CD4-positive, alpha-beta T cell treated with Interleukin-1 beta for 1 hour (primary cell): ENCODE measurements at places on chromosomes 7 and 10.

DNA sequence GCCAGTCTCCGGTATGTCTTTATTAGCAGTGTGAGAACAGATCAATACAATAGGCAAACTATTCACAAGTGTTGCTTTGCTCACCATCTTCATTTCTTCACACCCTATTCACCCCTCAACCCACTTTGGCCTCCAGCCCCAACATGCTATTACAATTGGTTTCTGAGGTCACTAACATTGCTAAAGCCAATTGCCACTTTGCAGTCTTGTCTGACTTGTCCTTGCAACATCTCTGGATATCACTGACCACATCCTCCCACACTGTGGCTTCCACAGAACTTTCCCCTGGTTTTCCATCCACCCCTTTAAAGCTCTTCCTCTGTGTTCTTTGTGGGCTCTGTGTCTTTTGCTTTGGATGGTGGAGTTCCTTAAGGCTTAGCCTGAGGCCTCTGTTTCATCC lies 5.2 kb upstream of the APBB1IP start:
- no peak for DNase-seq

DNA sequence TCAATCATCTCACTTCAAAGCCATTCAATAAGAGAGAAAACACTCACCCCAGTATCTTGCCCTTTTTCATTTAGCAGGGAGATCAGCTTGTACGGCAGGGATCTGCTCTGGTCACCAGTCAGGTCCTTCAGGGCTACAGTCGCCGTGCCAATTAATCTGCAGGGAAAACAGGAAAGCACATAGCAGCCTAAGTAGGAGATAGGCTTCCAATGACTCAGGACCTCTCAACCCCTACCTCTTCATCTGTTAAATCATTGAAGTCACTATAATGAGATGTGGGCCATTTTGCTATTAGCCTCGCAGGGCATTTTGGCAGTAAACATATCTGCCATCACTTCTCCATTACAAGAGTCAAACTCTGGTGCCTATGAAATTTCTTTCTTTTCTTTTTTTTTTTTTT lies 50.8 kb downstream of the MYOF start:
- DNase-seq, result no peak

DNA sequence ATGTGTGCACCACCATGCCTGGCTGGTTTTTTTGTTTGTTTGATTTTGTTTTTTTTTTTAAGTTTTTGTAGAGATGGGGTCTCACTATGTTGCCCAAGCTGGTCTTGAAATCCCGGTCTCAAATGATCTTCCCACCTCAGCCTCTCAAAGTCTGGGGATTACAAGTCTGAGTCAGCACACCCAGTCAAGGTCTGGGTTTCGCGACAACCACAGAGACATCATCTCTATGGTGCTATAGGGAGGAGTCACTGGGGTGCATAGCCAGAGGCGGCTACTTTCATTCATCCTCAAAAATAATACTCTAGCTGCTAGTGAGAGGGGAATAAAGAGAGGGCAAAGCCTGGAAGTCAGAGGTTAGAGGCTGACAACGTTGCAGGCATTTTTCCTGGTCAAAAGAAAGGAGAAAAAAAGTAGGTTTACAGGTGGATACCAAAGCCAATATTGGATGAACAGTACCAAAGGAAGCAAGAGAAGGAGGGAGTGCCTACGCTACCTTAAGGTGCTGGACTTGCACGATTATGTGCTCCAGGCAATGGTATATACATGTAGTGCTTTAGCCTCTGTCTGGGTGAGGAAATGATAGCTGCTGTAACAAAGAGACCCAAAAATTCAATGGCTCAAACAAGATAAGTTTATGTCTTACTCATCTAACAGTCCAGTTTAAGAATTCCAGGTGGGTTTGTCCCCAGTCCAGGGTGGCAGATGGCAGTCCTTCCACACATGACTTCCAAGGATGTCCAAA lies 178.3 kb downstream of the SKIDA1 start:
- DNase-seq, result no peak

GRCh38 chr10:90087197-90088023 lies 386.0 kb downstream of the KIF20B start:
- no peak for DNase-seq

DNA sequence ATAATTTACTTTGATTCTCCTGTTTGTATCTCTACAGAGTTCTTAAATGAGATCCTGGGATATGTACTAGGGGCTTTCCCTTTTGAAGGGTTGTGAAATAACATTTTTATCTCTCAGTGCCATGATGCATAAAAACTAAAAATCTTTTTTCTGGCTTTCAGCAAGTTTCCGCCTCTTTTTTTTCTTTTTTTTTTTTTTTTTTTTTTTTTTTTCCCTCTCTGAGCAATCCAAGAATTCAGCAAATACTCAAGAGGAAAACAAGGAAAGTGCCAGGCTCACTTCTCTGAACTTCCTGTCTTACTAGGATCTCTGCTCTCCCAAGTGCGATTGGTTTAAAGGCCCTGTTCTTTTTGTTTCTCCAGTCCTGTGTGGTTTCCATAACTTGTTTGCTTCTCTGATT lies 79.9 kb downstream of the HYCC1 start:
- DNase-seq, result no peak
